ENCODE measurements at places on chromosomes 2 and 18.
A peak's percentile ranks its signal among the peaks of the same experiment; 100 is the strongest.

DNA sequence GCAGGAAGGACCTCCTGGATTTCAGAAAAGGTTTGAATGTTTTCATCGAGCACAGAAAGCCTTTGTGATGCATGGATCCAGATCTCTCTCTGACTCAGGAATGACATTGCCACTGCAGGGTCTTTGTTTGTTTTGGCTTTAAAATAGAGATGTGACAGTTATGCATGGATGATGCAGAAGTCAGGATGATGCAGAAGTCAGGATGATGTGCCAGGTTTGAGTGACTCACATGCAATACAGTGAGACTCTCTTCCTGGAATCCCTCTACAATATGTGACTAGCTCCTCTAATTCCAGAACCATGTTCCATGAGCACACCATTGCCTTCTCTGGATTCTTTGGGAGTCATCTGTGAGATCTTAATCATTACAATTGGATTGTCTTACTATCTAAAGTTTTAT lies 177.9 kb upstream of the RAB6C start:
- no peak for DNase-seq

DNA sequence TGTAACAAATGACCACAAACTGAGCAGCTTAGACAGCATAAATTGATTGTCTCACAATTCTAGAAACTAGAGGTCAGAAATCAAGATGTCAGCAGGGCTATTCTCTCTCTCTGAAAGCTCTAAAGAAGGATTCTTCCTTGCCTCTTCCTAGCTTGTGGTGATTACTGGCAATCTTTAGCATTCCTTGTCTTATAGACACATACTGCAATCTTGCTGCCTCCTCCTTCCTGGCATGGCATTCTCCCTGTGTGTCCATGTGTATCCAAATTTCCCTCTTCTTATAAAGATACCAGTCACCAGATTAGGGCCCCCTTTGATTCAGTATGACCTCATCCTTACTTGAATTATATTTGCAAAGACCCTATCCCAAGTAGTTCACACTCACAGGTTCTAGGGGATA lies 2.3 kb downstream of the ASB3 start:
- no peak for DNase-seq

DNA sequence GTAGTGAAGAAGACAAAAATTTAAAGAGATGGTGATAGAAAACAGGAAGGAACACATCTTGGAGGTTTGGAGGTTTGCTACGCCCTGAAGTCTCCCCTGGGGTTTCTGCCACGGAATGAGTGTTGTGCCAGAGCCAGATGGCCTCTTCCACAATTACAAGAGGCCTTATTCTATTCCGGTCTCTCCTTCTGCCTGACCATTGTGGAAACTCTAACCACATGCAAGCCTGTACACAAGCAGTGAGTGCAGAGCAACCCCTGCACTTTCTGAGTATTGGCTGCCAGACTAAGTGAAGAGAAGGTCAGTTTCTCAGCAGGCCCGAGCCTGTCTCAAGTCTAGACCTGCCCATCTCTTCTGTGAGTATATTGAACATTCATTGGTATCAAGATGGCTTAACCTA lies 22.7 kb upstream of the MYO1B start:
- DNase-seq: no peak

GRCh38 chr18:35089382-35089781 lies 48.2 kb downstream of the MAPRE2 start:
- no peak for DNase-seq

- no peak for DNase-seq
Observed at GRCh38 chr2:77666251-77666980, 144.2 kb upstream of the LRRTM4 start.

GRCh38 chr2:138086576-138086975 lies 122.3 kb downstream of the HNMT start:
- DNase-seq: no peak

DNA sequence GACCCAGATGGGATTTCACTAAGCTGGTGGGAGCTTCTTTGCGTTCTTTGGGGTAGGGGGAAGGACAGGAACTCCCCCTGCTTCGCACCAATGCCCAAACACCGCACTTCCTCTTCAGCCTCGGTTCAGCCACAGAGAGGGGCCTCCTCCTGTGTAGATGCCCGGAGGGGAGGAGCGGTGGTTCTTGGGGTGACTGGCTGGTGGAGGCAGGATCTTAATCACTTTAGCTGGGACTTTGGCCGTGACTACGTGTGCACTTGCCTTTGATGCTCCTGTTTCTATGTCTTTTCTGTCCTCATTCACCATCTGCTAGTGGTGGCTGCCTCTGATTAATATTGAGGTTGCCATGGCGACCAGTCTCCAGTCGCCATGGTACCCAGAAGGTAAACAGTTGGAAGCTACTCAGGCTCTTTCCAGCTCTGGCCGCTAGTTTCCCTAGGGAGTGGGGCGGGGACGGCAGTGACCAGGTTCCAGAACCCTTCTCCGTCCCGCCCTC lies 1.9 kb downstream of the CNGA3 start:
- no peak for DNase-seq

DNA sequence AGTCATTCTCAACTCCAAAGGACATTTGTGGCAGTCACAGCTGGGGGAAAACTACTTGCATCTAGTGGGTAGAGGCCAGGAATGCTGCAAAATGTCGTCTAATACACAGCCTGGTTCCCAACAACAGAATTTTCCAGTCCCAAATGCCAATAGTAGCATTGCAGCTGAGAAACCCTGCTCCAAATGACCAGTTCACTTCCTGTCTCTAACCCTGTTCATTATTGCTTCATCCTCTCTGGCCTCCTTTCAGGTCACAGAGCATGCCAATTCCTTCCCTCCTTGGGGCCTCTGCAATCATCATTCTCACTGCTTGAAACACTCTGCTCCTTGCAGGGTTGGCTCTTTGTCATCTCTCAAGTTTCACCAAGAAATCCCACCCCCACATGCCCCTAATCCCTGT lies 139.1 kb downstream of the IRS1 start:
- no peak for DNase-seq

DNA sequence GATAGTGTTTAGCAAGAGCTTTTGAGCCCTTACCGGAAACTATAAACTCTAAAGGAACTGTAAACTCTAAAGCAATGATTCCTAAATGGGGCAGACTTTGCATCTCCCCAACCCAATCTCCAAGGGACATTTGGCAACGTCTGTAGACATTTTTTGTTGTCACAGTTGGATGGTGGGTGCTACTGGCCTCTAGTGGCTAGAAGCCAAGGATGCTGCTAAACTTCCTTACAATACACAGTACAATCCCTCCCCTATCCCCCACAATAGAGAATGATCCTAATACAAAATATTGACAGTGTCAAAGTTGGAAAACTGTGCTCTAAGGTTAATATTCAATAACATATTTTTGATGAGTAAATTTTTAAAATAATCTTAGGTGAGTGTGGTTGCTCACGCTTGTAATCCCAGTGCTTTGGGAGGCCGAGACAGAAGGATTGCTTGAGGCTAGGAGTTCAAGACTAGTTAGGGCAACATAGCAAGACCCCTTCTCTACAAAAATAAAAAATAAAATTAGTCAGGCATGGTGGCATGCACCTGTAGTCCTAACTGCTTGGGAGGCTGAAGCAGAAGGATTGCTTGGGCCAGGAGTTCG lies 66.7 kb downstream of the PTPN4 start:
- DNase-seq: peak; percentile 19

DNA sequence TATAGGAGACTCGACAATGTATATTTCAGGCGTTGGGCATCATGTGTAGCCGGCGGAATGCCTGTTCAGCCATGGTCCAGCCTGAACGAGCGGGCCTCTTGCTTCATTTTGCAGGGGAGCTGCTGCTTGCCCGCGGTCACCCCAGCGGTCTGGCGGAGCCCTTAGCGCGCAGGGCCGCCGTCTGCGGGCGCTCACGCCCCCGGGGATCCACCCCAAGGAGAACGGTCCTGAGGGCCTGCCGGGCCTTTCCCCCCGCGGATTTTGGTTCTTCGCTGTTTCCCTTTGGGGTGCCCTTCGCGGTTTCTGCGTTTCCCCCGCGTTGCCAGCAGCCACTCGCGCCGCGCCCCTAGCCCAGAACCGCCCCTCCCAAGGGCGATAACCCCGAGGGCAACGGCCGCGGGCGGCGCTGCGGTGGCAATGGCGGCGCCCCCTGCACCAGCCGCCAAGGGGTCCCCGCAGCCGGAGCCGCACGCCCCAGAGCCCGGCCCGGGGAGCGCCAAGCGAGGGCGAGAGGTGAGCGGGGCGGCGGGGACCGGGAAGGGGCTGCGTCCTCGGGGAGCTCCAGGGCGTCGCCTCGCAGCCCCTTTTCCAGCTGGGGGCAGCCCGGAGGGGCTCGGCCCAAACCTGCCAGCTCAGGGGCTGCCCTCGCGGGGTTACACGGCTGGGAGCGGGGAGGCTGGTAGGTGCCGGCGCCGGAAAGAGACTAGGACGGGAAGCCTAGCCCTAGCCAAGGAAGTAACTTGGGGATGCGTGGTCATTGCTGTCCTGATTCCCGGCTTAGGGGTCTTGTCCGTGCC lies at the start of gene MFSD2B:
Gene MFSD2B (plus strand): TSS at position 406 of the 797 bp plus-strand sequence. CDS start 12 bp downstream, at position 418.
- DNase-seq: no peak

All from stimulated activated CD4-positive, alpha-beta T cell treated with anti-CD3 and anti-CD28 coated beads, Interleukin-15, amount 100 ng/mL, for 48 hours (primary cell).